ENCODE measurements at places on chromosomes 4 and X.

DNA sequence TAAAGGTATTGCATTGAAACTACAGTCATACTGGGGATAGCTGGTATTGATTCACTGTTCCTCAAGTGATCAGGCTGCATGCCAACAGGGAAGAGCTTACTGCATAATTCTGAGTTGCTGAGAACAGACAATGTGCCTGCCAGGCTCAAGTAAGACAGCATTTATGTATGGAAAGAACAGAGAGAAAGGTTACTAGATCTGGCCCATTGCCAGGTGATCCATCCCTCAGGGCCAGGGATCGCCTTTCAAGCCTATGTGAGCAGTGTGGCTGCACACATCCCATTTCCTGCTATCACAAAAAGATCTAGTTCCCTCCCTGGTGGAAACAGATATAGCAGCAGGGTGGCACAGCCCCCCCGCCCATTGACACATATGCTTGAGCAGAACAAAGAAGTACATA is 254.0 kb downstream of the TMA16 start:
- no peak for DNase-seq

GRCh38 chr4:610411-611261 is 14.7 kb upstream of the PDE6B start:
- no peak for DNase-seq

GRCh38 chr4:94305466-94306225 is 37.0 kb downstream of the HPGDS start:
- no peak for DNase-seq

DNA sequence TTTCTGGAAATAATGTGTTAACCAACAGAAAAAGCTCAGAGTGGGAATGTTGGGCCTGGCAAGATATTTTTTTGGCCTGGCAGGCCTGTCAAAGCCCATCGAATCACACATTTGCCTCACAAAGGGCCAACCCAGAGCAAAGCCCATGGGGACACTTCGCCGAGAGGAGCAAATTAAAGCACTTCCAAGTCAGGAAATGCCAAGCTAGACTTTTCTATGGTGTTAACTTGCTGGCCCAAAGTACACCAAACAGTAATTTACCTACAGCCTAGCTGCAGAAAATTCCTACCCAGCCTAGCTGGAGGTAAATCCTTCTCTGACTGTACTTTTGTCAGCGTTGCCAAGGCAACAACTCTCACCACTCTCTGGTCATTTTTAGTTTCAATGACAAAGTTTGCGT is 288.6 kb upstream of the LDB2 start:
- no peak for DNase-seq

GRCh38 chr4:185071236-185071811 is 53.0 kb downstream of the HELT start:
- DNase-seq, result no peak

DNA sequence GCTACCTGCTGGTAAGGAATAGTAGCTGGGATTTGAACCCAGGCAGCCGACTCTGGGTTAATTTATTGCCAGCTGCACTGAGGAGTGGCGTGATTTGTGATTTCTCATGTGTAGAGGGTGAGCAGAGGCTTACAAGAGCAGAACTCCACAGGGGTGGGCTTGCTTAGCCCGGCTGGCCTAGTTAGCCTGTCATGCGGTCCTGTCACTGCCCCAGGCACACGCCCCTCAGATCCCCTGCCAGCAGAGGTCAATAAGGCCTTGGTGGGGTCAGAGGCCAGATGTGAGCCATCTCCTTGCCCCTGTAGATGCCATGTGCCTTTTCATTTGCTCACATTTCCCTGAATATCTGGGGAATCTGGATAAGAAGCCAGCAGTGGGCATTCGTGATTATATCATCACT is 13.4 kb downstream of the NSDHL start:
- DNase-seq, result no peak
